Stimulated activated CD4-positive, alpha-beta T cell treated with anti-CD3 and anti-CD28 coated beads, Interleukin-2, amount 100 ng/mL, for 24 hours (primary cell): ENCODE measurements at places on chromosomes 1 and 21.

DNA sequence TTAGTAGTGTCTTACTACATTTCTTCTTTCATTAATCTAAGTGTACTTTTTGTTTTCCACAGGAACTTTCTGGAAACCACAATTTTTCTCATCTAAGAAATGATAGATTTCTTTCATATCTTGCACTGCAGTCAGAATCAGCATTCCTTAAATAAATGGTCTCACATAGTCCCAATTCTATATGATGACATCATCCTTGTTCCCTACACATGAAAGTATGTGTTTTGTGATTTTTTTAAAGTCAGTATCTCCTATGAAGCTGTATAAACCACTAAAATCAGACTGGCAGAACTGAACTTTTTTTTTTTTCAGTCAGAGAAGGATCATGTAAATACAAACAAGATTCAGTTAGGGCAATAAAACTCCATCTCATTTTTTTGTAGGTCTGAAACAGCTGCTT is 742.6 kb upstream of the CXADR start:
- no peak for DNase-seq

GRCh38 chr21:38136201-38136600 is 120.6 kb upstream of the KCNJ15 start:
- DNase-seq: no peak

DNA sequence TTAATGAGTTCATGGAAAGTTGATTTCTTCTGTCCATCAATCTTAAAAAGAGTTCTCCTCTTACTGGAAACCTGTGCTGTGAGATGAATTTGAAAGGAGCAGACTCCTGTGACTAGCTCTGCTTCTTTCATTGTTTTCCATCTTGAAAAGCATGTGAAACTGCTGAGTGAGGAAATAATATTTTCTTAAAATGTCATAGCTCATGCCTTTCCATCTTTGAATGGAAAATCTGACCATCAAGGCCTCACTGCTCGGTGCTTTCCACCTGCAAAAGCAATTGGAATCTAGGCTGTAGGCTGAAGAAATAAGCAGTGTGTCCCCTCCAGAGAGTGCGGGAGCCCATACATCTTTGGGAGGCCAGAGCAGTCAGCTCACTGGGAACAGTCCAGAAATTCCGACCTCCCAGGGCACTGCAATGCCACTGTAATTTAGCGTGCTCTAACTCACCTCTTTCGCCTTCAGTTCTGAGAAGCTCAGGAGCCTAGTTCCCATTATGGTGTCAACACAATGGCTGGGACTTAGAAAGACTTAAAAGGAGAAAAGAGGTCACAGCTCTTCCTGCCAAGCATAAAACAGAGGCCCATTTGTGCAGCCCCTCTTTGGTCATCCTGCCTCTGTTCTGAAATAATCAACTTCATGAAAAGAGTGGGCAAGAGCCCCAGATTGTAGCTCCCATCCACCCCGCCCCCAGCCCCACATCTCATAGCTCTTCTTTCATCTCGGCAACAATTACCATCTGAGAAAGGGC is 50.4 kb upstream of the F3 start:
- DNase-seq: no peak

DNA sequence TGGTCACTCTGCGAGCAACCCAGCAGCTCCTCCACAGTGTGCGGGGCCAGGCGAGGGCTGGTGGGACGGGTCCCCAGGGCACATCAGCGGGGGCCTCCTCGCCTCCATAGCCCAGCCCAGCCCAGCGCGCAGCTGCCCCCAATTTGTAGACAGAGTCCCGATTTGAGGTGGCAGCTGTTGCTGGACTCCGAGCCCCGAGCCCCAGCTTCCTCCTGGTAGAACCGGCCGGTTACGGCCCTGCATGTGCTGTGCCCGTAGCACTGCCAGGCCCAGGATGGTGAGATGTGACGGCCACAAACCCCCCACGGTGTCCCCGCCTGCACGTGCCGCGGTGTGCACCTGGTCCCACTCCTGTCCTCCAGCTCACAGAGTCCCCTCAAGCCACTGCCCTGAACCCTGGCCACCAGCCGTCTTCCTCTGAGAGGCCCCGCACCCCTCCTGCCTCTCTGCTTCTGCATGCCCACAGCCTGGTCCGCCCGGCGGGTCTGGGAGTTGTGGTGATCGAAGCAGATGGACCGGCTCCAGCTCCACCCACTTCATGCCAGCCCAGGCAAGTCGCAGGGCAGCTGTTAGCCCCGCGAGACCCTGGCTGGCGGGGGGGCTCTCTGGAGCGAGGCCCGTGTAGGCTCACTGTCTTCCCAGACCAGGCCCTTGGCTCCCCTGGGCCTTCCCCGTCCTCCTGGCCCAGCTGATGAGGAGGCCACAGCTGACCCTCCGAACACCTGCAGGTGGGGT is 55.5 kb downstream of the MORN1 start:
- DNase-seq: no peak

GRCh38 chr1:55232448-55233144 is 17.4 kb upstream of the USP24 start:
- no peak for DNase-seq

DNA sequence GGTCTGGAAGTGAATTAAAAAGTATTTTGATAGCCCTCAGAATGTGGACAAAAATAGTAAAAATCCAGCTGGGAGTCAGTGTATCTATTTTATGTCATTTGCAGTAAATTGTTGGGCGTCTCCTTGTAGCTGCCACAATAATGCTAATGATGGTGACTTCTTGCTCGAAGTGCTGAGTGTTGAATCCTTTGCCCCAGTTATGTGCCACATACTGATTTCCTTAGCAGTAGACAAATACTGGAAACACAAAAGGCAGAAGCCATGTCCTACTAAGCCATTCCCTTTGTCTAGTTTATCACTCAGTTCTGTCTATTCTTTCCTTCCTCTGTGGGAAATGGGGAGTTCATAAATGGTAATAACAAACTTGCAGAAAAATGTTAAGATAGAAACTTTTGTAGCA is 70.7 kb upstream of the CXADR start:
- DNase-seq: no peak

DNA sequence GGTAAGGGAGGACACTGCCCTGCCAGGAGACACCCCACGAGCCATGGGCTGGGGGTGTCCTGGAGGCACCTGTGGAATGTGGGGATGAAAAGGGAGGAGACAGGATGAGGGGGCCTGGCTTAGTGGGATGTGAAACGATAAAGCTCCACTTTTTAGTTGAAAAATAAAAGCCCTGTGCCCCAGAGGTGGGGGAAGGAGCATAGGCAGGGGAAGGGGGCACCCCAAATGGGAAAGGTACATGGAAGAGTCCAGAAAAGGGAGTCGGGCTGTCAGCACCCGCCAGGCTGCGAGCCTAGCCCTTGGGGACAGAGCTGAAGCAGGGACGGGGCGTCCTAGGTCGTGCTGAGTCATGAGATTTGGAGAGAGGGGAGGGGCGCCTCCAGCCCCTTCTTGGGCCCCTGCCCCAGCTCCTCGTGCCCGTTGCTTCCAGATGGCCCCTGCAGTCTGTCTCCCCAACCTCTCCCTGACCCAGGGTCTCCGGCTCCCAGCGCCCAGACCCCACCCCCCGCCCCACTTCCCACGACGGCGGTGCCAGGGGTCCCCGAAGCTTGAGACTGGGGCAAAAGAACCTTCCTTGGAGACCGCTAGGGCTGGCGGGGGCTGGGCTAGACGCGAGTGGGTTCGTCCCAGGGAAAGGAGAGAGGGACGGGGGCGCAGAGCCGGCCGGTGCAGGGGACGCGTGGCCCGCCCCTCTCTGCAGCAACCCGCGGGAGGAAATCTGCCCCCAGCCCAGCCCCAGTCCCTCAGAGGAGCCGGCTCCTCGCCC is 795 bp downstream of the SYT2 start:
- no peak for DNase-seq

DNA sequence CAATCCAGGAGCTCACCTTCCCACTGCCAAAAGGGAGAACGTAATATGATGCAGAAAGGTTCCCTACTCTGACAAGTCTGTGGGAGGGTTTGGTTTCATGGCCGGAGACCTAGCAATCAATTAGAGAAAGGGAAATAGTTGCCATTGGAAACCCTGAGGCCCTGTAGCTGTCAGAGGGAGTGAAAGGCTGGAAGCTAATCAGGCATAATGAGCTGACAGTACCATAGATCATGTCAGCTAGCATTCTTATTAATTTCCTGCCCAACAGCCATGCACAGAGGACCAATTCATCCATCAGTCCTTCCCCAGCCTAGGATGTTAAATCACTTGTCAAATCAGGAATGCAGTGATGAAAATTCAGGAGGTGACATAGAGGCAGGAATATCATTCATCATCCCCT is 527.3 kb downstream of the PLPP3 start:
- DNase-seq: no peak

- DNase-seq: no peak
Observed at GRCh38 chr1:214272964-214273533, 7.9 kb upstream of the SMYD2 start.

GRCh38 chr1:96980448-96980847 is 258.9 kb downstream of the PTBP2 start:
- no peak for DNase-seq

DNA sequence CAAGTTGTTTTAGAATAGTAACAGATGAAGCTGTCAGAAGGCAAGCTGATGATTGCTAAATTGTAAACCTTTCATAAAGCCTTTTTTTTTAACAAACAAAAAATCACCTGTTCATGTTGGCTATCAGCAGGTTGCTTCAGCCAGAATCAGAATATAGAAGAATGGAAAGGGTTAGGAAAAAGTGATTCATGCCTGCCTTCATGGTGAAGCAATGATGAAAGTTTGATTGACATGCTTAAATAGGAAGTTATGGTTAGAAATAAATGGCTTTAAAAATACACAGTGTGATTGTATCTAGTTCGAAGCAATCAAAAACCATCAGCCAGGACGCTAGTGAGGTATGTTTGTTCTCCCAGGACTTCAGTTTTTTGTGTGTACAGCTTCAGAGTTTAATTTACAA is 37.9 kb downstream of the GABPA start:
- DNase-seq: no peak

DNA sequence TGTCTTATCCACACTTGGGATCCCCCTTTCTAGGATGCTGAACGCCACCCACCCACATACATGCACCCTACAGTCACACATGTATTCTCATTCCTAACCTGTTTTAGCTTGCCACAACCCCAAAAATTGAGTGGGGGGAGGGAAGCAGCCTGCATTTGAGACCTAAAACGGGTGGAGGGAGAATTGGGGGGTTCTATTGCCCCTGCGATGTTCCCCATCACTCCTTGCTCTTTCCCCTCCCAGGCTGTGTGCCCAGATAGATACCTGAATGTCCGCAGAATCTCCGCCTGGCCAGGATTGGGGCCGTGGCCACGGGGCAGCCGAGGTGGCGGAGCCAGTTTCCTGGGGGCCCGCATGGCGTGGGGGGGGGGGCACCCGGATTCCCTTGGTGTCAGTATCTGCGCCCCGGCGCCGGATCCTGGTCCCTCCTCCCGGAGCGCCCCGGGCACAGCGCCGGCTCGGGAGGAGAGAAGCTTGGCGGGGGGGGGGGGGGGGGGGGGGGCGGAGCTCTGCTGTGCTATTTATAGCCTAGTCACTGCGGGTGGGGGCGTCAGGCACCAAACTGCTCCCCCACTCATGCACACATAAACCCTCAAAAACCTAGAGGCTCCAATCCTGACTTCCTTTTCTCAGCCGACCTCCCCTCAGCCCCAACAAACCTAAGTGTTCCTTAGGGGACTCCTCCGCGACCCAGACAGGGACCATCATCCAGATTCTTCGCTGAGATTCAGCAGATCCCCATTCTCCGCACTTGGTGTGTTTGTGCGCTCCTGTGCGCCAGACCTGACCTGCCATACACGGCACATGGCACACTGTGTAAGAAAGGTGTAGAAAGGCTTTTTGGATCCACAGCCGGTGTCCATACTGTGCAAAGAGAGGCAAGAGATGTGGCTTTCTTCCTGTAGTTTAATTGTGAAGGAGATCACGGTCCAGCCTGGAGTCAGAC is 1.9 kb downstream of the ANKRD34A start:
- DNase-seq: peak; percentile 46

DNA sequence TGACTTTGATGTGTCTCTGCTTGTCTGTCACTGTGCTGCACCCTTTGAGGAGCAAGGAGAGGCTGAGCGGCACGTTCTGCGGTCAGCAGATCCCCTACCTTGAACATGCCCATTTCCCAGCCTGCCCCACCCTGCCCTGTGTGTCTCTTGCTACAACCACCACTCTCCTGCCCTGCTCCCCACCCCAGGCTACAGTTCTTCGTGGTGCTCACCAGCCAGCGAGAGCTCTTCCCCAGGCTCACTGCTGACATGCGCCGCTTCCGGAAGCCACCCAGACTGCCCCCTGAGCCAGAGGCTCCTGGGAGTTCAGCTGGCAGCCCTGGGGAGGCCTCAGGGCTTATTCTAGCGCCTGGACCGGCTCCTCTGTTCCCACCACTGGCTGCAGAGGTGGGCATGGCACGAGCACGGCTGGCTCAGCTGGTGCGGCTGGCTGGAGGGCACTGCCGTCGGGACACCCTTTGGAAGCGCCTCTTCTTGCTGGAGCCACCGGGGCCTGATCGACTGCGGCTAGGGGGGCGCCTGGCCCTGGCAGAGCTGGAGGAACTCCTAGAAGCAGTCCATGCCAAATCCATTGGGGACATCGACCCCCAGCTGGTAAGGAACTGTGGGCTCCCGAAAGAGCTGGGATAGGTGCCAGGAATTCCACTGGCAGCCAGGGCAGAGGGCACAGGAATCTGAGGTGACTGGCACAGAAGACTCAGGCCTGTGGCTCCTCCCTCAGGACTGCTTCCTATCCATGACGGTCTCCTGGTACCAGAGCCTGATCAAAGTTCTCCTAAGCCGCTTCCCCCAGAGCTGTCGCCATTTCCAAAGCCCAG is 5.6 kb downstream of the HYI start:
- no peak for DNase-seq

DNA sequence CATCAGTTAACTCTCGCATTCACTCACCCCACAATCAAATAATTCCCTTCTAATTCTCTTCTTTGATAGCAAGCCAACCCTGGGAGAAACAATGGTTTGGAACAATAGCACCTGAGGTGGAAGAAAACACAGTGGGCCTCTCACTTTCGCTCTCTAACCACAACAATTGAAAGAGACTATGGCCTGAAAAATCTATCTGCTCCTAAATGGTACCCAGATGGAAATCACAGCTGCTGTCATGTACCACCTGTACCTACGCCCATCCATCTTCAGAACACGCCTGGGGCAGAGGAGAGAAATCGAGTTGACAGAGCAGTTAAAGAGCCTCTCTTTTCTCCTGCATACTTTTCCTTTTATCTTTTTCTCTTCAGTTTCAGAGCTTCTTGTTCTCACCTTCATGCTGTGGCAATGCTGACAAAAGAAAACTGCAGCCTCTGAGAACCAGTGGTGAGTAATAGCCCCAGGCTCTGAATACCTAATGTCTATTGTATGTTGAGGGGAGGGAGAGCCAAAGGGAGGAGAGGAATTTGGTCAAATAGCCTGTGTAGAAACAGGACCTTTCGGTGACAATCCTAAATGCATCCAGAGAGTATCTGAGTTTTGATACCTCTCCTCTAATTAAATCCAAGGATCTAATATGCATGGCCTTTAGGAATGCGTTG is 57.7 kb downstream of the ZC3H11B start:
- DNase-seq: no peak

DNA sequence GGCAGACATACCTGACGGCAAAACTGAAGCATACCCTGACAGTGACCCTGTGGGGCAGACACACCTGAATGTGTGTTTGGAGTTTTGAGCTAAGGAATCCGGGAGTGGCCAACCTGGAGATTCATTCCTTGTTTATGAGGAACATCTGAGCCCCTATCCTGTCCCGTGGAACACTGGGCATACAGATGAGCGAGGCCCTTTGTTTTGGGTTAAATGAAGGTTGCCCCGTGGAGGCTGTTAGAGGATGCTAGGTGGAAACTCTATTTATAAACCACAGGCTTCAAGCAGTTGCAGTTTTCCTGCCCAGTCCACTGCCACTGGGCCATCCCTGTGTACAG is 18.1 kb downstream of the GALNT2 start:
- no peak for DNase-seq
